Stimulated activated CD8-positive, alpha-beta memory T cell treated with anti-CD3 and anti-CD28 coated beads, Interleukin-15, amount 100 ng/mL, for 48 hours (primary cell): ENCODE measurements at places on chromosomes 1 and 21.

- DNase-seq = no peak
Observed at GRCh38 chr1:228782662-228783417, 47.6 kb downstream of the RHOU start.

DNA sequence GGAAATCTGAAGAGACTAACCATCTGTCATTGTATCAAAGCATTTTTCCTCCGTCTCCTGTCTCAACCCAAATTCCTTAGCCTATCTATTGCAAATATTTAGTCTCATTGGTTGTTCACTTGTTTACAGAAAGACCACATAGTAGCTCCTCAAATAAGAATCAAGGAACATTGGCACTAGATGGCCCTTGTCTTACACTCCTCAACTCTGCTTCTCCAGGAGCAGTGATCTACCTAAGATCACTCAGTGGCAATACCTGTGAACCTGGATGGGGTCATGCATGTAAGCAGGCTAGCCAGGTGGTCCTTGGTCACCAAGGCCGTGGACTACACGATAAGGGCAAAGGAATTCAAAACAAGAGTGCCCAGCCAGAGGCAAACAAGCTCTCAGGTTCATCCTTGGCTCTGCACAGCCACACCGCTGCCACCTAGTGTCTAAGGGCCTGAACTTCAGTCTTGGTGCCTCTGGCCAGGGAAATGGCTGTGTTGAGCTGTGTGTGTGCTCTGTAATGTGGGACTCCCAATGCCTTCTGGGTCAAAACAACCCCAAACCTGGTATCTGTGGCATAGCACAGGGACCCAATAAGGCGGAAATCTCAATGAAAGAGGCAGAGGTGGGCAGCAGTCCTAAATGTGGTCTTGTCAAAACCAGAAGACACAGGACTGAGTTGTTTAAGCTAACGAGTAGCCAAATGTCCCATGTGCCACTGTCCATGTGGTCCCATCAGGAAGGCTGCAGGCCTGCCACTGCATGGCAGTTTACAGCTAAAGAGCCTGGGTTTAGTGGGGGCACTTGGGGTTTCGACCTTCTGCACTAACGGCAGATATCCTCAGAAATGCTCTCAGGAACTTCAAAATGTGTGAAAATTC is 54.5 kb downstream of the GPR161 start:
- peak; percentile 44 for DNase-seq

DNA sequence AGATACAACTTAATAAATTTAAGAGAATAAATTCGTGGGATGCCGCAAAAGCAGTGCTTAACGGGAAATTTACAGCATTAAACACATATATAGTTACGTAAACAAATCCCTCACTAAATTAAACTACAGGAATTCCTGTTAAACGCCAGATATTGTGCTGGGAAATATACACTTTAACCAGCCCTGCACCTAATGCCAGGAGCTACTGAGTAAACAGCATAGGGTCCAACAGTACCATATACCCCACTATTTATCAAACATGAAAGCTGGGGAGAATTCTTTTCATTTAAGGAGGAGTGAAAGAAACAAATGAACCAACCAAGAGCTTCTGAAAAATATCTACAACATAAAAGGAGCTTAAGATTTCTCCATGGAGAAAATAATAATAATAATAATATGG is 11.7 kb downstream of the FRRS1 start:
- no peak for DNase-seq

DNA sequence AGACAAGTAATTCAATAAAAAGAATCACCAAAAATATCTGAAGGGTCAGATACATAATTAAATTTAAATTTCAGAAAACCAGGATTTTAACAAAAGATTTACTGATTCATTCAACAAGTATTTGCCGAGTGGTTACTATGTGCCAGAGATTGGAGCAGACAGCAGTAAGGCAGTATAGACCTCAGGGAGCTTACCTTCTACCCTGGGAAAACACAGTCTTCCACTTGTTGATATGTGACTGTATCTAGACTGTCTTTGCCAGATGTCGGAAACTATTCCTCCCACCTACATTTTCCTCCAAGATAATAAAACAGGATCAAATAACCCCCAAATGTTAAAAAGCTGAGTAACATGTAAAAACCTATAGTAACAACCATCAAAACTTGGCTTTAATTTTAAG is 6.2 kb downstream of the HNRNPR start:
- no peak for DNase-seq
